ENCODE measurements at places on chromosomes 7 and 10.

GRCh38 chr7:106635411-106635810, 25.5 kb downstream of the CCDC71L start:
- DNase-seq, result no peak

DNA sequence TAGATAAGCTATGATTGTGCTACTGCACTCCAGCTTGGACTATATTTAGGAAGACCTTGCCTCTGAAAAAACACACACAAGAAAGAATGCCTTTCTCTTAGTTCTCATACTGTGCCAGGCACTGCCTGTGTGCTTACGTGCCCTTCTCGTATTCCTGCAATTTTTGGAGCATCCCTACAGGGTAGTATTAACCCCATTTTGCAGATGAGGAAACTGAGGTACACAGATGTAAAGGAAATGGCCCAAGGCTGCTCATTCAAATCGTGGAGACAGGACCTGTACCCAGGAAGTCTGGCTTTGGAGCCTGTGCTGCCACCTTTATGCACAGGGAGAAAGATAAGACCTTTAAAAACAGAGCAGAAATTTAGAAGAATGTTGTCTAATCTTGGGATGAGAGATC, 16.7 kb downstream of the AGAP3 start:
- DNase-seq, result no peak

DNA sequence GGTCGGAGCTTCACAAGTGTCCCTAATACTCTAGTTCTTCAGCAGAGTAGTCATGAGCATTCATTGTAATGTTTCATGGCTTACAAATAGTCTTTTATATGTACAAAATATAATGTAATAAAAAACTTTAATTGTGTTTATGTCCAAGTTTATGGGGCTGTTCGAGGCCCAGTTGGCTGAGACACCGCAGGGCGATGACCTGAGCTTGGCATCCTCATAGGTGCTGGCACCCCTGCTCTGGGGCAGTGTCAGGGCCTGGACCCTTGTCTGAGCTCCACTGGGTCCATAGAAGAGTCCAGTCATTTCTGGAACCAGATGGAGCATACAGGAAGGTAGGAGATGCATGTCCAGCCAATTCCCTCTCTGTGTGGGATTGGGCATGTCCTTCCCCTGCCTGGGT, 12.9 kb upstream of the ZMIZ1 start:
- DNase-seq, result no peak

DNA sequence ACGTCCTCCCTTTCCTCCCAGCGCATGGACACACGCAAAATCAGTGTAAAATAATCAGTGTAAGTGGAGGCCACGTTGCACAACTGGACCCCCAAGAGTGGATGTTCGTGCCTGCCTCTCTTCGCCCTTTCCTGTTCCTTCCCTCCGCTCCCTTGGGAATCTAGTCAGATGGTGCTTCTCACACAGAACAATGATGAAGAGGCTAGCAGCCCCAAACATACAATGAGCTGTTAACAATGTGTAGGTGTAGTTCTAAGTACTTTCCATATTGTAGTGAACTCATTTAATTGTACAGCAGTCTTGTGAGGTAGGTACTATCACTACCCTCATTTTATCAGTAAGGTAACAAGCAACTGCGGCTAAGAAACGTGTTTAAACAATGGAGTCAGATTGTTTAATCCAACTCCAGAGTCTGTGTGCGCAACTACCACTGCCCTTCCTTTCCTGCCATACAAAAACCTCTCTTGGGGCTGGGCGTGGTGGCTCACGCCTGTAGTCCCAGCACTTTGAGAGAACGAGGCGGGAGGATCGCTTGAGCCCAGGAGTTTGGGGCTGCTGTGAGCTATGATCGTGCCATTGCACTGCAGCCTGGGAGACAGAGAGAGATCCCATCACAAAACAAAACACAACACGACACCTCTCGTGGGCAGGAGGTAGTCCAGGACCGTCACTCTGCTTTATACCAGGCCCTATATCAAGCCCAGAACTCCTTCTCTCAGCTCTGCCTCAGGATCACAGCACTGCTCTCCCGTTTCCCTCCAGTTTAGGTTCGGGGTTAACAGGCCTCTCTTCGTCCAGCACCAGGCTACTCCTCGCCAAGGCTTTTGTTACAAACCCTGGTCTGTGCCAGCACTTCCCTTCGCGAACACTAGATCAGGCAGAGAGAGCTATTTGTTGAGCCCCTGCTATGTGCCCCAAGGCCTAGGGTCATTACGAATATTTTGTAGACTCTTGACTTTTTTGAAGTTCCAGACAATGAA, 1.1 kb downstream of the FKBP9 start:
- peak; percentile 45 for DNase-seq

DNA sequence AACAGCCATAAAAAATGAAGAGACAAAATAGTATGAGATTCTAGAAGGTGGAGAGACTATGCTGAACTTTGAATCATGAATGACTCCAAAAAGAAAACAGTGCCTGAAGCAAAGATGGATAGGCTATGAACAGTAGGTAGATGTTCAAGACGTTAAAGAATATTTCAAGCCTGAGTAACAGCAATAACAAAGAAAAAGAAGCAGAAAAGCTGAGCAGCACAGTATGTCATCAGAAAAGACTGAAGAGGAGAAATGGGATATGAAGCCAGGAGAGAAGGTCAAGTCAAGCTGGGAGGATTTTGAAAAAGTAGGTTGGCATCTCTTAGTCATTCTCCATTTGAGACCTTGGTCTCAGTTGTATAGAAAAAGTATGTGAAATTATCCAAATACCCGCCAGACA, 484.4 kb downstream of the SORCS1 start:
- DNase-seq, result no peak

DNA sequence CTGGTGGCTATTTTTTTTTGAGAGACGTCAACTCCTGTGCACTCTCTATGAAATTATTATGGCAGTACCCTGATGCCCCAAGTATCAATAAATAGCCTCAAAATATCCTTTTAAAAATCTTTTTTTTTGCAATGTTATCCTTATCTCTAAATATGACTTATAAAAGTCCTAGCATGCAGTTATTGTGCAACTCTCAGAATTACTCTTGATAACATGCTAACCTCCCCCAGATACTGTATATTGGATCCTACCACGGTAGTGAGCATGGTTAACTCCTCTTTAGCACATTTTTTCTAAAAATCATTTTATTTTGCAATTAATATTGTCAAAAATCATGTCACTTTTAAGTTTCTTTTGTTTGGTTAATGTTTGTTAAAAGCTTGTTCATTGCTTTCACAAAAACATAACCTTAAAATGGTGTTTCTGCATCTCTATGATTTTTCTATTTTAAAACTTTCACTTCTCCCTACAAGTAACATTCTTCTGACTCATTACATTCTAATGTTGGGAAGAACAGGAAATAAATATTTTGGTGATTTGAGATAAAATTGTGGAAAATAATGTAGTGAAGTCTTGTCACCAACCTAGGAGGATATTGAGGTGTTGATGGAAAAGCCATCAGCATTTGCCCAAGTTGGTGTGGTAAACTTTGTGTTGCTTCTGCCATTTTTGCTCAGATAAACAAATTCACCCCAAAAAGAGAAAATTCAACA, 42.1 kb upstream of the ADRA2A start:
- no peak for DNase-seq

- no peak for DNase-seq
These were observed 91.8 kb downstream of the SH3PXD2A start for GRCh38 chr10:103763374-103764202.

DNA sequence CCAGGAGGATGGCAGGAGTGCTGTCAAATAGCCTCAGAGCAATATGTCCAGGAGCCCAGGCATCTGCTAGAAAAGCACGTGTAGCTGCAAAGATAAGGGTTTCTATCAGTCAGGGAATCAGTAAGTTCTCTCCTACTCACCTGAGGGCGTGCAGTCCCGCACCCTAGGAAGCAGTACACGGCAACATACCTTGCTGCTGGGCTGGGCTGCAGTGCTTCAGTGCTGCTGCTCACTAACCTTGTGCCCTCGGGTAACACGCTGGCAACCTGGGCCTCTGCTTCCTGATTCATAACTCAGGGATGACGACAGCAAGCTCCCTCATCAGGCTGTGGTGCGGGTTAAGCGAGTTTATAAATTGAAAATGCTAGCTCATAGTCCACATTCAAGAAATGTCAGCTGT, 29.5 kb upstream of the CCNY start:
- no peak for DNase-seq
